Substantia nigra (tissue), 51 donors: ENCODE measurements at places on chromosomes 13 and 19.

- DNase-seq = no peak
These were observed 328.2 kb downstream of the HS6ST3 start for GRCh38 chr13:96417939-96418685.

DNA sequence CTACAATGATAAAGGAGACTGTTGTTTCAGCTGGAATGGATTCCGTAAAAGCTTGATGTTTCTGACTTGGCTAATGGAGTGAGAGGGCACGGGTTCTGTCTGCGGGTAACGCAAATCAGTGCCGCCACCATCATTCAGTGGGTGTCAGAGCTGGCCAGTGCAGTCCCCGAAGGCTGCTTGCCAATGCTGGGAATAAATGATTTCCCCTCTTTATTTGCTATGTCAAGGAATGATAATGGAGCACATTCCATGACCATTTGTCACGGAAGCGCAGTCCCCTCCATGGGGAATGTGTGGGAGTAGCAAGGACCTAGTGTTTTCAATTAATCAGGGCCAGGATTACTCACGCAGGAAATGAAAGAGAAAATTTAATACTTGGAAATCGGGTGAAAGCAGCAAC is 899.3 kb downstream of the UQCRFS1 start:
- DNase-seq = no peak

- DNase-seq = no peak
These were observed 7.5 kb upstream of the LIN7B start for GRCh38 chr19:49106648-49107135.

DNA sequence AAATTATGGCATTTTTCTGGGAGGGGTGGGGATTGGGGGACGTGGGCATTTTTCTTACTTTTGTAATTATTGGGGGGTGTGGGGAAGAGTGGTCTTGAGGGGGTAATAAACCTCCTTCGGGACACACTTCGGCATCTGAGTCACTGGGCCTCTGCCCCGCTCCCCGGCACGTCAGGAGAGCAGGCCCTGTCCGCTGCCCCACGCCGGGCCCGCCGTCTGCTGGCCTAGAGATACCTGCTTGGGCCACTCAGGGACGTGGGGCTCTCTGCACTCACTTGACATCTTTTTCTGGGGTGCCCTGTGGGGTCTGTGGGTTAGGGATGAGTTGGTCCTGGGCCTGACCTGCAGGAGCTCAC is 3.5 kb upstream of the FTL start:
- DNase-seq = no peak

- DNase-seq = no peak
These were observed 22.4 kb upstream of the SEMA6B start for GRCh38 chr19:4581666-4582553.
